Activated T-cell treated with anti-CD3 and anti-CD28 coated beads, Interleukin-2, amount 50 U/mL, for 24 hours (primary cell): ENCODE measurements at places on chromosomes 11 and 22.

- H3K4me3 ChIP-seq, result no peak overlapping the region
- no peaks in the 10 kb centered on the region for H3K4me1 ChIP-seq
- H3K27ac ChIP-seq, result no peak overlapping the region
- H3K36me3 ChIP-seq, result no peaks in the 10 kb centered on the region
- no peaks in the 10 kb centered on the region for H3K27me3 ChIP-seq
Observed at GRCh38 chr11:2800655-2801531, 84.7 kb downstream of the CDKN1C start.

GRCh38 chr22:37560608-37561211, 430 bp downstream of the CDC42EP1 start:
- no peaks in the 10 kb centered on the region for H3K36me3 ChIP-seq
- H3K4me1 ChIP-seq, result peaks cover 18% of the 10 kb centered on the region
- H3K27ac ChIP-seq, result no peak overlapping the region
- H3K4me3 ChIP-seq, result peak overlapping the region; percentile 47

- H3K4me3 ChIP-seq, result no peak overlapping the region
- peaks cover 14% of the 10 kb centered on the region for H3K4me1 ChIP-seq
- no peak overlapping the region for H3K27ac ChIP-seq
- DNase-seq, result no peak
Observed at GRCh38 chr11:78046486-78046854, 17.2 kb upstream of the THRSP start.

GRCh38 chr11:64152841-64153691, 12.8 kb downstream of the MACROD1 start:
- H3K27me3 ChIP-seq, result no peaks in the 10 kb centered on the region
- peak; percentile 87 for DNase-seq
- H3K27ac ChIP-seq, result no peak overlapping the region
- peaks cover 20% of the 10 kb centered on the region for H3K36me3 ChIP-seq

- no peaks in the 10 kb centered on the region for H3K36me3 ChIP-seq
- no peak for DNase-seq
- no peaks in the 10 kb centered on the region for H3K4me1 ChIP-seq
- no peak overlapping the region for H3K27ac ChIP-seq
Observed at GRCh38 chr11:113014262-113015097, 53.3 kb downstream of the NCAM1 start.

DNA sequence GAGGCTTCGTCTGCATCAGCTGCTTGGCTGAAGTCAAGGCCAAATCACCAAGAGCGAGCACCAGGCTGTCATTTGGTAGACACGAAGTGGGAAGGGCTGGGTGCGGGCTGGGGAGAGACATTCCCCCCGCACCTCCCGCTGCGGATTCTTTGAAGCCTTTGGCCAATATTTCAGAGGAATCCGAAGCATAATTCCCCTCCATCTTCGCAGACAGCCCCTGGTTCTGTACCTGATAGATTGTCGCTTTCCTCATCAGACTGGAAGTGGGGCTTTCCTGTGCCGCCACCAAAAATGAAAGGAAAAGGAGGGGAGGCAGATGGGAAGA, 15.3 kb downstream of the BLID start:
- H3K27ac ChIP-seq, result no peak overlapping the region
- peaks cover 48% of the 10 kb centered on the region for H3K27me3 ChIP-seq
- H3K4me3 ChIP-seq, result peak overlapping the region; percentile 1
- peaks cover 10% of the 10 kb centered on the region for H3K4me1 ChIP-seq
- DNase-seq, result no peak

- H3K27me3 ChIP-seq, result peaks cover 29% of the 10 kb centered on the region
- H3K36me3 ChIP-seq, result no peaks in the 10 kb centered on the region
- H3K4me1 ChIP-seq, result peaks cover 29% of the 10 kb centered on the region
- peak overlapping the region; percentile 85 for H3K27ac ChIP-seq
- peak; percentile 77 for DNase-seq
Observed at GRCh38 chr11:119320776-119321524, 4.0 kb upstream of the MCAM start.

- H3K4me3 ChIP-seq, result no peak overlapping the region
- no peak overlapping the region for H3K27ac ChIP-seq
- no peaks in the 10 kb centered on the region for H3K27me3 ChIP-seq
- H3K4me1 ChIP-seq, result no peaks in the 10 kb centered on the region
Observed at GRCh38 chr11:34145847-34146381, 40.5 kb downstream of the NAT10 start.

- peaks cover 96% of the 10 kb centered on the region for H3K36me3 ChIP-seq
- no peak for DNase-seq
- H3K27ac ChIP-seq, result no peak overlapping the region
- H3K27me3 ChIP-seq, result no peaks in the 10 kb centered on the region
- H3K4me1 ChIP-seq, result peaks cover 38% of the 10 kb centered on the region
- H3K4me3 ChIP-seq, result no peak overlapping the region
Observed at GRCh38 chr11:74820763-74821162, 72.1 kb downstream of the RNF169 start.

- no peak overlapping the region for H3K27ac ChIP-seq
- no peak overlapping the region for H3K4me3 ChIP-seq
- H3K36me3 ChIP-seq, result no peaks in the 10 kb centered on the region
- no peaks in the 10 kb centered on the region for H3K4me1 ChIP-seq
- DNase-seq, result no peak
- peaks cover 9% of the 10 kb centered on the region for H3K27me3 ChIP-seq
Observed at GRCh38 chr11:113274713-113275582, 39.4 kb upstream of the TTC12 start.

DNA sequence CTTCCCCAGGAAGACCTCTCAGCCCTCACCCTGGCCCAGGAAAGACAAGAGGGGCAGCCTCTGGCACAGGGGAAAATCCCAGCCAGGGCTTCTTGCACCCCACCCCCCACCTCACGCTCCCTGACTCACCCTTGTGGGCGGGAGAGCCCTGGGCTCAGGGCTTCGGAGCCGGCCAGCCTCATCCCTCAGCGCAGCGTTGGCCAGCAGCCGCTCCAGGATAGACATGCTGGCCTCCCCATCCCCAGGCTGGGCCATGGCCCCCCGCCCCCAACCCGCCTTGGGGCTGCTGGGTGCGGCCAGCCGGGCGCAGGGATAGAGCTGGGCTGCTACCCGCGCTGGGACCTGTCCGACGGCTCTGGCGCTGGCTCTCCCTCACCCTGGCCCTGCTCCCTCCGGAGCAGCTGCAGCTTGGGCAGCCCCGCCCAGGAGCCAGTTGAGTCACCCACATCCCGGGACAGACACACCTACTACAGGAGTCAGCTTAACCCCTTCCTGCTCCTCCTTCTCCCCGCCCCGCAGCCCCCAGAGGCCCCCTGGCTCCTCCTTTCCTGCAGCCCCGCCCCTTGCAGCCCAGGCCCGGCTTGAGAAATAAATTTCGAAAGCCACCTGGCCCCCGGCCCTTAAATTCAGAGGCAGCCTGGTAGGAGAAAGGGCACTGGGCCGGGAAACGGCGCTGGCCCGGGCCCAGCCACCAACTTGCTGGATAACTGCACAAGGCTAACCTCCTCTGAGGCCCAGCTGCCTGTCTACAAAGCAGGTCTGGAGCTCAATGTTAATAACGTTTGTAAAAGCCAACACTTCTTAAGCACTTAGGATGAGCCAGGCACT, 13.4 kb downstream of the TNKS1BP1 start:
- H3K4me1 ChIP-seq, result peaks cover 18% of the 10 kb centered on the region
- DNase-seq, result peak; percentile 79
- peaks cover 31% of the 10 kb centered on the region for H3K36me3 ChIP-seq
- no peak overlapping the region for H3K27ac ChIP-seq
- peak overlapping the region; percentile 43 for H3K4me3 ChIP-seq
- no peaks in the 10 kb centered on the region for H3K27me3 ChIP-seq

DNA sequence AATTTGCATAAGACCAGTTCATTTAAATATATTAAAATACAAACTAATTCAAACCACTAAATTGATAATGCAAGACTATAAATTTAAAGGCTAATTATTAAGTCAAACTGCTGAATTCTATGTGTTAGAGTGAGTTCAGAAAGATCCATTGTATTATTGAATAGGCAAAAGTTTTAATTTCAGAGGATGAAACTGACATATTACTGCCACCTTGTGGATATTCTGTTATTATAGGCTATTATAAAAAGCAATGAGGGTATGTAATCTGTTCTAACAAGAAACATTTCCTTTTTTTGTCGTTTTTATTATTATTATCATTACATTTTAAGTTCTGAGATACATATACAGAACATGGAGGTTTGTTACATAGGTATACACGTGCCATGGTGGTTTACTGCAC, 20.9 kb upstream of the NAALAD2 start:
- no peak for DNase-seq
- no peak overlapping the region for H3K4me3 ChIP-seq
- H3K4me1 ChIP-seq, result no peaks in the 10 kb centered on the region
- no peaks in the 10 kb centered on the region for H3K27me3 ChIP-seq
- H3K36me3 ChIP-seq, result no peaks in the 10 kb centered on the region
- no peak overlapping the region for H3K27ac ChIP-seq

GRCh38 chr22:48395201-48395600, 1432.5 kb downstream of the BRD1 start:
- no peak overlapping the region for H3K4me3 ChIP-seq
- no peak overlapping the region for H3K27ac ChIP-seq
- H3K36me3 ChIP-seq, result no peaks in the 10 kb centered on the region

GRCh38 chr11:113677685-113678084, 28.4 kb downstream of the TMPRSS5 start:
- DNase-seq, result no peak
- H3K4me3 ChIP-seq, result no peak overlapping the region
- H3K27ac ChIP-seq, result no peak overlapping the region
- no peaks in the 10 kb centered on the region for H3K36me3 ChIP-seq
- peaks cover 9% of the 10 kb centered on the region for H3K27me3 ChIP-seq

DNA sequence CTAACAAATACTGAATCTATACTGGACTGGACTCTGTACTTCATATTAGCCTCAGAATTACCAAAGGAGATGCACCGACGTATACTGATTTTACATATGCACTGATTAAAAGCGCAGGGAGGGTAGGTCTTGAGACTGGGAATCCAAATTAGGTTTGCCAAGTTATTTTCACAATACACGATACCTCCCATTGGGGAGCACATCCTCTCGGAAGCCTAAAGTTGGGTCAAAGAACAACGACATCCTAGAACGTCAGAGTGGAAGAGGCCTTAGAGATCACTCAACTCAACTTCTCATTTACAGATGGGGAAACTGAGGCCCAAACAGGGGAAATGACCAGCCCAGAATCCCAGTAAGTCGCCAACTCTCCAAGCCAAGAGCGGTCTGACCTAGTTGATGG, 626 bp downstream of the DNAL4 start:
- H3K36me3 ChIP-seq, result peaks cover 5% of the 10 kb centered on the region
- H3K27me3 ChIP-seq, result peaks cover 3% of the 10 kb centered on the region
- H3K4me1 ChIP-seq, result peaks cover 24% of the 10 kb centered on the region

DNA sequence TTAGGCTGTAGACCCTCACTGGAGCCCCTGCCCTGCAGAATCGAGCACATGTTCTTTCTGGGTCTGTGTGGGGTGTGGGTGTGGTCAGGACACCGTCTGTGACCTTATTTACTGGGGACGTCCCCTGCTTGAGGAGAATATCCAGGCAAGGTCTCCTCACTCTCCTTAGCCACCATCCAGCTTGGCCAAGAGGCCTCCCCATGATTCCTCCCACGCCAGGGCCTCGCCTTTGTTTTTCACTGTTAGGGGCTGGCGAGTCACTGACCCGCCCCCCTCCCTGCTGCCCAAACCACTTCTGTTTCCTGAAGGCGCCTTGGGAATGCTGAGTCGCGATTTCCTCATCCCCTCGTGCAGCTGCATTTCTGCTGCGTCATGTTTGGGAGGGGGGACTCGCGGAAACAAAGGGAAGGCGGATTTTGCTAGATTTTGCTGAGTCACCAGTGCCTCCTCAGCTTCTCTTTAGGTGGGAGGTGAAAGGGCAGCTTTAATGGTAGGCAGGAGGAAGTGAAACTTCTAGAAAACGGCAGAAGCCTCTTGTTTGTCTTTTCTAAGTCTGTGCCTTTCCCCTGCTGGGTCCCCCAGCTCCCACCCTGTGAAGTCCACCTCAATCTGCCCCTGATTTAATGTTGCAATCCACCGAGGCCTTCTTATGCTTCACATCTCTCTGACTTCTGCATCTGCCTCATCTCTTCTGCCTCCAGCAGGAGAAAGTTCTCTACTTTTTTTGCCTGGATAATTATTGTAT, 4.0 kb upstream of the HMOX1 start:
- no peaks in the 10 kb centered on the region for H3K36me3 ChIP-seq
- peaks cover 19% of the 10 kb centered on the region for H3K27me3 ChIP-seq
- DNase-seq, result peak; percentile 57
- no peak overlapping the region for H3K4me3 ChIP-seq

GRCh38 chr11:68950762-68951161, 30.0 kb downstream of the MRGPRD start:
- no peak overlapping the region for H3K4me3 ChIP-seq
- no peak for DNase-seq
- peaks cover 4% of the 10 kb centered on the region for H3K4me1 ChIP-seq

DNA sequence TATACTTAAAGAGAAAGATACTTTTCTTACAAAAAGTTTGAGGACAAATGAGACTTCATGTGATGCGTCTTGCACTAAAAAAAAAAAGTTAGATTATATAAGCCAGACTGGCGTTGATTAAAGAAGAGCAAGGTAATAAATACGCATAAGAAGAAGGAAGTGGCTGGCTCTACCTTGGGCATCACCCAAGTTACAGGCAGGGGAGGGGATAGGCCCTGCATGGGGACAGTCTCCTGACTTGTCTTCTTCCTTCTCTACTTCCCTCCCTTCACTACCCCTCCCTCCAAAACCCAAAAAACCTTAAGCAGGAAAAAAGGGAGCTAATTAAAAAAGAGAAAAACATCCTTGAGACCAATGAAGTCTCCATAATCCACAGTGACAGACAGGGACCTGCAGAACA, 22.3 kb upstream of the TMA7B start:
- no peaks in the 10 kb centered on the region for H3K36me3 ChIP-seq
- no peaks in the 10 kb centered on the region for H3K27me3 ChIP-seq
- no peak for DNase-seq
- H3K4me1 ChIP-seq, result peaks cover 95% of the 10 kb centered on the region
- peak overlapping the region; percentile 92 for H3K27ac ChIP-seq

DNA sequence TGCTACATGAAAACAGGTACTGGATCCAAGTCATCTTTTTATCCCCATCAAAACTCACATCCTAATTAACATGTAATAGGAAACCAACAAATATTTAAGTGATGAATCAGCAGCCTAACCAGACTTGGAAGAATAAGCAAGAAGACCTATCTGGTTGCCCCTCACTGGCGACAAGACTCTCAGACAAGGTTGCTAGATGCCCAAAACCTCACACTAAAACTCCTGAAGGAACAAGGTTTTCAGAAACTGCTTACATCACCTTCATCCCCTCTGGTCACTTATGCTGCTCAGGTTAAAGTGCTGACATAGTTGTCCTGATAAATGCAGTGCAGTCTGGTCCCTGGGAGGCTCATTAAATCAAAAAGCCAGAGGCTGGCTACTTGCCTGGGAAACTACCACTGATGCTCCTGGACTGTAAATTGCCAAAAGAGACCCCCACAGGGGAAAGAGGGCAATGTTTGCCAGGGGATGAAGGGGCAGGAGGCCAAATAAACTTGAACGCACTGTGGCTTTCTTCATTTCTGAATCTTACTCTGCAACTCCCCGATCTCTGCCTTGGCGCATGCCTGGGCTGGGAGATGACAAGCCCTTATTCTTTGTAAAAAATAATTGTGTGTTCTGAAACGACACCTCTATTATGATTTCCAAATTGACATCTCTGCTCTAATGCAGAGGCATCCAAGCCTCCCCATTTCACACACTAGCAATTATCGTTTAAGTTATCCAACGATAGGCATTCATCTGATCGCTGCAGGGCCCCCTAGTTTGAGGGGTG, 72.7 kb downstream of the AMBRA1 start:
- no peaks in the 10 kb centered on the region for H3K36me3 ChIP-seq
- H3K27me3 ChIP-seq, result no peaks in the 10 kb centered on the region
- H3K4me1 ChIP-seq, result peaks cover 21% of the 10 kb centered on the region
- H3K4me3 ChIP-seq, result no peak overlapping the region
- DNase-seq, result no peak

- DNase-seq, result no peak
- peaks cover 57% of the 10 kb centered on the region for H3K4me1 ChIP-seq
- H3K4me3 ChIP-seq, result no peak overlapping the region
- no peaks in the 10 kb centered on the region for H3K27me3 ChIP-seq
- peak overlapping the region; percentile 52 for H3K27ac ChIP-seq
- peaks cover 6% of the 10 kb centered on the region for H3K36me3 ChIP-seq
Observed at GRCh38 chr11:2299773-2300172, 1.9 kb downstream of the C11orf21 start.
